ENCODE measurements at places on chromosomes 1 and 21. TPM values are rescaled to one million over a fixed set of nuclear protein-coding genes. Genes with fewer than 3 reads are reported as not detected.

DNA sequence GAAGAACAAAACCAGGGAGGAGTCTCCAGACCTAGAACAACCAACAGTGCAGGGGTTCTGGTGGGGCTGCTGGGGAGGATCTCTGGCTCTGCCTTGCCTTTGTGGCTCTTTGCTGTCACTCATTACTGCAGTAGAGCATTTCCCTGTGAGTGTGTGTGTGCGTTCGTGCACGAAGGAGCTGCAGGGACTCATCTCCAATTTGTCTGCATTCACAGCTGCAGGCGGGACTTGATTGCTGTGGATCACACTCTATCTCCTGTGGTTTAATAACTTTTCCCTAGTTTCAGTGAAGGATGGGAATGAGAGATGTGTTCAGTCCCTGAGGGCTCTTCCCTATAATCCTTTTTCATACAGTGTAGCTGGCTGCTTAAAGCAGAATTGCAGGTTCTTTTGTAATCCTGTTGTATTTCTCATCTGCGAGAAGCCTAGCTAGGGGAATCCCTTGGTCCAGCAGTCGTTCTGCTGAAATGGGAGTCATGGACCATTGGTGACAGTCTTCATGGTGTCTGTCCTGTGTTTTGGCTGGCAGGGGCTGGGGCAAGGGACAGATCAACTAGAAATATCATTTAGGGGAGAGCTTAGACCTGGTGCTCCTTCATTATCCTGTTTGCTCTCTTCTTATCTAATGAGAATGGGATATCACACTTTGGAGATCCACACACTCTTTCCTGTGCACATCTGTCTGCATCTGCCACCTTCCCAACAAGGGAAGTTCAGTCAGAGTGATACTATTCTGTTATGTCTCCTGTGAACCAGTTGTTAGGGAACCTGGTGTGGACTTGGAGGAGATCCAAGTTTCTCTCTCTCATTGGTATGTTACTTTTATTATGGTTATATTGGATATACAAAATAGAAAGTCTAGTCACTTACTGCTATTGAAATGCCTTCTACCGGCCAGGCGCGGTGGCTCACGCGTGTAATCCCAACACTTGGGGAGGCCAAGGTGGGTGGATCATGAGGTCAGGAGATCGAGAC, 3.0 kb downstream of the PCP4L1 start:
- no peak overlapping the region for H3K4me3 ChIP-seq
- H3K4me1 ChIP-seq = peaks cover 12% of the 10 kb centered on the region
- DNase-seq = no peak
- no peak overlapping the region for H3K27ac ChIP-seq
- peaks cover 41% of the 10 kb centered on the region for H3K27me3 ChIP-seq

The F11R gene
- 1.2 TPM for total RNA-seq

The S100A12 gene
- total RNA-seq = not detected

GRCh38 chr21:40422896-40423635, 423.9 kb downstream of the DSCAM start:
- H3K4me3 ChIP-seq = no peak overlapping the region
- H3K36me3 ChIP-seq = no peaks in the 10 kb centered on the region
- DNase-seq = no peak
- no peaks in the 10 kb centered on the region for H3K27me3 ChIP-seq
- H3K27ac ChIP-seq = no peak overlapping the region

The PMF1 gene
- 34.0 TPM for total RNA-seq

DNA sequence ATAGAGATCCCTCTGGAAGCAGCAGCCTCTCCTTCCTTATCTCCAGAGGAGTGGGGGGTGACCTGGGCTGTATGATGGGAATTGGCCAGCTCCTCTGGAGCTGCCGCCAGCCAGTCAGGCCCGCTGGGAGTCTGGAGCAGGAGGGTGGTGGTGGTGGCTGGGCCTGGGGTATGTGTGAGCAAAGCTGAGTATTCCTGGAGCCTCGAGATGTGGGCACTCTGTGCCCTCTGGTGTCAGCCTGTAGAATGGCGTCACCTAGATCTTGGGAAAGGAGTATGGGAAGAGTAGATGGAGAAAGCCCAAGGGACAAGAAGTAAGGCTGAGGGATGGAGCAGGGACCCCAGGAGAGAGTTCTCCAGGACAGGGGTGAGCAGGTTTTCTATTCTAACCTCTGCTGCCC, 16.0 kb downstream of the VANGL2 start:
- no peak overlapping the region for H3K4me3 ChIP-seq
- peak; percentile 94 for DNase-seq
- peaks cover 6% of the 10 kb centered on the region for H3K27me3 ChIP-seq
- H3K4me1 ChIP-seq = no peaks in the 10 kb centered on the region

The TSHB gene
- total RNA-seq = not detected

The CYP4Z1 gene
- total RNA-seq = not detected

GRCh38 chr21:37560385-37560784, 193.8 kb downstream of the DYRK1A start:
- no peak for DNase-seq
- H3K27ac ChIP-seq = no peak overlapping the region
- no peak overlapping the region for H3K4me3 ChIP-seq
- H3K27me3 ChIP-seq = no peaks in the 10 kb centered on the region
- peaks cover 19% of the 10 kb centered on the region for H3K4me1 ChIP-seq

DNA sequence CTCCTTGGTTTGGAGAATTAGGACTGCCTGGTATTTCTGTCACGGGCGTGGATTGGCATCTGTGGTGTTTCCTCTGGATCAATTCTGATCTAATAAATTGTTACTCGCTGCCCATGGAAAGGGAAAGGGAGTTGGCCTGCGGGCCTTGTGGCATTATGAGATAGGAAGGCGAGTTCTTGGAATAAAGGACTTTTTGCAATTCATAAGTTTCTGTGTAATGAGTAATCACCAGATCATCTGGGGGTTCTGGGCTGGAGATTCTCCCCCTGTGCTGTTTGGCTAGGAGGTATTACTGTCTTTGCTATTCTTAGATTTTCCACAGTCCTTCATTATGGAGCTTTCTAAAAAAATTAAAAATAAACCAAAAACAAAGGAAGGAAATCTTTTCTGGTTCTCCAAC, 315.9 kb downstream of the CAMTA1 start:
- no peaks in the 10 kb centered on the region for H3K4me1 ChIP-seq
- no peak for DNase-seq
- no peak overlapping the region for H3K27ac ChIP-seq

DNA sequence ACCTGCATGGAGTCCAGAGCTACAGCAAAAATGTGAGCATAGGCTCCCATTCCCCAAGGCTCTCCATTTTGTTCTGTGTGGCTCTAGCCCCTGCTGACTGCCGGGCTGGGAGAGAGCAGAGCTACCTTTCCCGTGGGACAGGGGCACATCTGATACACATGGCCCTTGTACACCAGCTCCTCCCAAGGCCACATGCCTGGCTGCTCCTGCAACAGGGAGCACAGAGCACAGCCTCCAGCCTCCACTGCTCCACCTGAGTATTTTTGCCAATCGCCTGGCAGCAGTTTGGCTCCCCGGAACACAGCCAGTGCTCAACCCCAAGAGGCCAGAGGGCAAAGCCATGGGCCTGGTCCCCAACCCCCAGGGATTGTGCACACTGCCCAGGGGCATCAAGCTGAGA, 146.5 kb downstream of the CHD1L start:
- H3K27me3 ChIP-seq = no peaks in the 10 kb centered on the region
- DNase-seq = peak; percentile 43
- H3K4me3 ChIP-seq = no peak overlapping the region

GRCh38 chr1:20137604-20138003, 1.5 kb upstream of the PLA2G2F start:
- H3K4me1 ChIP-seq = no peaks in the 10 kb centered on the region
- no peak overlapping the region for H3K4me3 ChIP-seq
- H3K36me3 ChIP-seq = no peaks in the 10 kb centered on the region
- no peak for DNase-seq
- no peaks in the 10 kb centered on the region for H3K27me3 ChIP-seq

DNA sequence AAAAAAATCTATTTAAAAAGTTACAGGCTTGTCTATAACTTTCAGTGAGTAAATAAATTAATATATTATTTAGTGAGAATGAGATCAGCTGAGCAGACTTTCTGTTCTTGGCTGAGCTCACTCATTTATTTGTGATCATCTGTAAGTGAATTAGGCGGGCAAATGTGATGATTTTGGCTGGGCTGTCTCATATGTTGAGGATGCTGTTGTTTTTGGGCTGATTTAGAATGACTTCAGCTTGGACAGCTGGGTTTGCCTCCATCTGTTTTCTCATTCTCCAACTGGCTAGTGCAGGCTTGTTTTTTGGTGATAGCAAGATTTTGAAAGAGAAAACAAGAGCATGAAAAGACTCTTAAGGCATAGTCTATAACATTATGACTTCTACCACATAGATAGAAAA, 475.8 kb upstream of the OLFM3 start:
- H3K4me3 ChIP-seq = no peak overlapping the region
- no peaks in the 10 kb centered on the region for H3K36me3 ChIP-seq
- H3K27ac ChIP-seq = no peak overlapping the region
- H3K27me3 ChIP-seq = no peaks in the 10 kb centered on the region
- no peak for DNase-seq
- no peaks in the 10 kb centered on the region for H3K4me1 ChIP-seq

DNA sequence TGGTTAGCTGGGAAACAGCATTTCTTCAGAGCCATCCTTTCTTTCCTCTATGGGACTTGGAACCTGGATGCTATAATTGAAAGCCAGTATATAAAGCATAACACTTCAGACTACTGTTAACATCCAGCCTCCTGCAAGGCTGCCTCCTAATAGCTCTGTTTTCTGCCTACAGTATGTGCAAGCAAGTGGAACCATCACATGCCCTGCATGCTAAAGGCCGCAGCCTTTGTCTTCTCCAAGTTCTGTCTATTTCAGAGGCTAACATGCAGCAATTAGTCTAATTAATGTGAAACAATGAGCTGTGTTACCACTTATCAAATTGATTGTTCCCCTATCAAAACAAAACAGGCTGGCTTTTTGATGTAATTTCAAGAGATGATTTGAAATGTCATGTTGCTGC, 82.7 kb upstream of the ESRRG start:
- DNase-seq = no peak
- no peak overlapping the region for H3K4me3 ChIP-seq
- no peaks in the 10 kb centered on the region for H3K36me3 ChIP-seq
- H3K27ac ChIP-seq = no peak overlapping the region
- H3K27me3 ChIP-seq = no peaks in the 10 kb centered on the region

Data from osteoblast (primary cell).